ENCODE measurements at places on chromosomes 6 and 20.
A peak's percentile ranks its signal among the peaks of the same experiment; 100 is the strongest.

DNA sequence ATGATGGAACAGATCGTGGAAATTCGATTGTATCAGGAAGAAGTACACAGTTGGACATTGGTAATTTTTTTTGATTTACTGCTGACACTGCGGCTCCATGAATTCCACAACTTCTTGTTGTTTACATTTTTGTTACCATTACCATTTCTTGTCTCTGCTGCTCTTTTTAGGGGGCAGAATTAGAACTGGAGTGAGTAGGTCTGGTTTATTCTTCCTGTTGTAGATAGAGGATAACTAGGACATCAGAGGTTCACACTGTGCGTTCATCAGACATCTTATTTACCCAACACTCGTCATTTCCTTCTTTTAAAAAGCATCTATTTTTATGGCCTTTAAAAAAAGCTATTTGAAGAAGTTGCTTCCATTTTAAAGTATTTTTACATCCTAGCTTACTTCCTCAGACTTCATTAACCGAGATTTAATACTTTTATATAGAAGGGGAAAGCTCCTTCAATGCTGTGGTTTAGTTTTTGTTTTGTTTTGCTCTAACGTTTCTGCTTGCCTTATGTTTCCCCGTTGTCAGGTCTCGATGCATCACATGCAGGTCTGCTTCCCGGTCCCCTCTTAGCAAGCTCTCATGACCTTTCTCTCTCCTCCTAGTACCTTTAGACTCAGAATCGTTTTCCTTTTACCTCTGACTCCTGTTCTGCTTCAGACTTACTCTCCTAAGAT is 139.1 kb downstream of the ARID1B start:
- no peak for DNase-seq

- no peak for DNase-seq
These were observed 1067.0 kb upstream of the MAP3K7 start for GRCh38 chr6:91653895-91654294.

- DNase-seq = no peak
These were observed 32.9 kb downstream of the ASXL1 start for GRCh38 chr20:32391003-32391402.

DNA sequence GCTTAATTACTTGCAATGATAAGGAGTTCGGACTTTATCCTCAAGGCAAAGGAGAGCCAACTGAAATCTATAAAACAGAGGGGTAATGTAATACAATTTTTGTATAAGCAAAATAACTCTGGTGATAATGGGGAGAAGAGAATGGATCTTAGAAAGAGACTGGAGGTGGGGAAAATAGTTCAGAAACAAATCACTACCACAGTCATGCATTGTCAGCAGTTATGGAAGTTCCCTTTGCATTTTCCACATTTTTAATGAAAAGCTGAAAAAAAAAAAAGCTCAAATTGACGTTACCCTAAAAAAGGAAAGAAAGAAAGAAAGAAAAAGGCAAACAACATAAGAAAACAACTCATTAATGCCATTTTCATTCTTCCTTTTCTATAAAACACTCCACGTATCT is 337.6 kb upstream of the HSF2 start:
- DNase-seq = no peak

GRCh38 chr20:61983965-61984364 is 81.7 kb downstream of the TAF4 start:
- DNase-seq = no peak

DNA sequence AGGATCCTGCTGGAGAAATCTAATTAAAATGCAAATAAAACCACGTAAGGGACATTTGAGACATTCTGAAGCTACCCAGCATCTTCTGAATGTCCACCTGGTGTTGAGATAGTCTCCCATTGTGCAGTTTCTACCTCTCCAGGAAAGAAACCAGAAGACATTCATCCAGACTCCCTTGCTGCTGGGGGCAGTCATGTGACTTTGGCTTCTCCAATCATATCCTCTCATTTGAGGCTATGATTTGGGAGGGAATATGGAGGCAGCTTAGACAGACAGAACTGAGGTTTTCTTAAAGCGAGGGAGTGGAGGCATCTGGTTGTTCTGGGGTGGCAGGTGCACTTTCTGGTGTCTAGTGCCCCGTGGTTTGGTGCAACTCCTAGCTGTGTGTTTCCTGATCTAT is 315.2 kb upstream of the SULF2 start:
- no peak for DNase-seq

DNA sequence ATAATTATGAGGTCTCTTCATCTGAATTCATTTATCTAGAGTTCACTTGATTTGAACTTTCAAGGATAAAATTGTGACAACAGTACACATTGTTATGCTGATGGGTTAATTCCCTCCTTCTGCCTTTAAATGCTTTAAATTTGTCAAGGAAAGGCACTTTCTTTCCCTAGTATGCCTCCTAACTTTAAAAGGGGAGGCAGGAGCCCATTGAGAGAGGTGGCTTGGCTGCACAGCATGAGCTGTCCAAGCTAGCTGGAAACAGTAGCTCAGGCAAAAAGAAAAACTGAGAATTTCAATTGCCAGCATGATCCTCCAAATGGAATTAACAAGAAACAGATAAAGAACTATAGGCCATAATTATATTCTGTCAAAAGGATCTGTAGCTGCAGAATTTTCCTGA is 243.3 kb upstream of the GRIK2 start:
- DNase-seq = no peak

DNA sequence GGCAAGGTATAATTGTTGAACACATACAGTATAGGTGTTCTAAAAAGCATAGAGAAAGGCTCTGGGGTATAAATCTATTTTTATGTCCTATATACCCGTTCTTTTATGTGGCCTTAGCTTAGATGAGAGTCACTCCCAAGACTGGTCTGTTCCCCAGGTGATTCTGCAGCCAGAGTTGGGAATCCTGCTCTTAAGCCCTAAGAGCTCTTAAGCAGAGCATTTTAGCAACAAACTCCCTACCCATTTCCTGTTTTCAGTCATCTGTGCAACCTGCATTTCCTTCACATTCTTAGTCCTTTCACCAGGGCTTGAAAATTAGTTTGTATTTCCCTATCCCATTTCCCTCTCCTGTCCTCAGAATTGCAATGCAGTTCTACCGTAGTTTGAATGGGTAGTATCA is 166.1 kb downstream of the HS3ST5 start:
- no peak for DNase-seq

GRCh38 chr6:138571585-138572166 is 72.4 kb upstream of the NHSL1 start:
- no peak for DNase-seq

GRCh38 chr6:142907544-142907943 is 37.4 kb downstream of the HIVEP2 start:
- no peak for DNase-seq

DNA sequence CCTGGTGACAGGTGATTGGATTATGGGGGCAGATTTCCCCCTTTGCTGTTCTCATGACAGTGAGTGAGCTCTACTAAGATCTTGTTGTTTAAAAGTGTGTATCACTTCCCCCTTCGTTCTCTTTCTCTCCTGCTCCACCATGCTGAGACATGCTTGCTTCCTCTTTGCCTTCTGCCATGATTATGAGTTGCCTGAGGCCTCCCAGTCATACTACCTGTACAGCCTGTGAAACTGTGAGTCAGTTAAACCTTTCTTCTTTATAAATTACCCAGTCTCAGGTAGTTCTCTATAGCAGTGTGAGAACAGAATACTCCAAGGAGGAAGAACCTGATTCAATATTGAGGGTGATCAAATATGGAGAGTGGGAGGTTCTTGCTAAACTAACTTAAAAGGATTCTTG is 724.9 kb downstream of the DOK5 start:
- no peak for DNase-seq

GRCh38 chr20:3146732-3147341 is 12.8 kb downstream of the FASTKD5 start:
- no peak for DNase-seq

DNA sequence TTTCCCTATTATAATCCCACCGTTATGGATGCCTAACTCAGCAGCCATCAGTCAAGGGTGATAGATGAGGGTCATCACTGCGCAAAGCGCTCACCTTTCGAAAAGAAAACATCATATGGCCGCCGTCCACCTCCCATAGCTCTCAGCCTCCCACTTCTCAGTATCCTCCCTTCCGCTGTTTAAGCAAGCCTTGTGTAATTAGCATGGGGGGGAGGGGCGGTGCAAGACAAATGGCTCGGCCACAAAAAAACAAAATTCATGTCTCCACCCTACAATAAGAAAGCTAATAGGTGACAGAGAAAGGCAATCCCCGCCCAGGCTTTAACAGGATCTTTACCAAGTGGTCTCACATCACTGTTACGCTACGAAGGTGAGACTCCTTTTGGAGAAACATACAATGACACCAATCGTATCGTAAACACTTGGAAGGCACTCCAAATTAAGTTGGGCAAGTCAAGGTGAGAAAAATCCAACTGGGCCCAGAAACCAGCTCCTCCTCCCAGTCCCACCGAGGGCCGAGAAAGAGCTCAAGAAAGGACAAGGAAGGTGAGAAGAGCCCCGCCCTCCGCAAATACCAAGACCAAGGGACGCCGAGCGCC is 645 bp downstream of the DDX39B start:
- DNase-seq = no peak

- no peak for DNase-seq
These were observed 135.6 kb upstream of the SLC22A23 start for GRCh38 chr6:3592371-3592941.

GRCh38 chr20:4951299-4951698 is 50.0 kb downstream of the SLC23A2 start:
- DNase-seq = no peak

- no peak for DNase-seq
These were observed 125.8 kb upstream of the SRSF6 start for GRCh38 chr20:43331906-43332305.

GRCh38 chr20:22601361-22602141 is 17.2 kb upstream of the FOXA2 start:
- DNase-seq = no peak

DNA sequence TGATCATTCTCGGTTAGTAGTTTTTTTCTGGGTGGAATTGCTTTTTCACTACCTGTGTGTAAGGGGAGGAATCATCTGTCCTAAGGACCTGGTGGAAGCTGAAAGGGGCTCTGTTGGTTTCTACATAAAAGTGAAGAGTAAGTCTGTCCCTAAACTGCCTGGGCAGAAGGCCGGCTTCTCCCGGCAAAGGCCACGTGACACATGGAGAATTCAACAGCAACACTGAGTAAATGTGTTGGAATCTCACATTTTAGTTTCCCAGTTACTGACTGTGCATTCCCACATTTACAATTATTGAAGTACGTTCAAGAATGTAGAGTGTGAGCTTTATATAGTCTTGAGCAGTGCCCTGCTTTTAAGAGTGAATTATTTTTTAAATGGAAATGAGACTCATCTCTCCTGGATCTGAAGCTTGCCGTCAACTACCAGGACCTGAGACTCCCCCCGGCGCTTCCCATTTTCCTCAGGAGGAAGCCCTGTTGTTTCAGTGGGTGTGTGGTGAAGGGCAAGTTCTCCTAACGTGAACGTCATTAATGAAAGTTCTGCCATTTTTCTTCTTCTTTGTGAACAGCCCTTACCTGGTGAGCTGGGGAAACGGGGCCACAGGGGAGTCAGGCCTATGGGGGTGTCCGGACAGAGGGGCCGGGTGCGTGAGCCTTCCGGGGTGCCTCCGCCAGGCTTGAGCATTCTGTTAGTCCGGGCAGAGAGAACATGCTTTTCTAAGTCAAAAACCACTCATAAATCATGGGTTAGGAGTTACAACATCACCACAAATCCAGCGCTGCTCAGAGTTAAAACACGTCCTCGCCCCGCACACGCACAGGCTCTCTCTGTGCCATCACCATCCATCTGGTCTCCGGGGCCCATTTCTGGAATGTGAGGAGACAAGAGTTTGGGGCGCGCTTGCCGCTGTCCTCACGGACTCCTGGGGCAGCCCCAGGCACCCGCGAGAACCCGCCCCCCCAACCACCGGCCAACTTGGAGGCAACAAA is 56.6 kb upstream of the SMOC2 start:
- DNase-seq = no peak

- no peak for DNase-seq
These were observed 1.9 kb downstream of the DDAH2 start for GRCh38 chr6:31727034-31727716.

DNA sequence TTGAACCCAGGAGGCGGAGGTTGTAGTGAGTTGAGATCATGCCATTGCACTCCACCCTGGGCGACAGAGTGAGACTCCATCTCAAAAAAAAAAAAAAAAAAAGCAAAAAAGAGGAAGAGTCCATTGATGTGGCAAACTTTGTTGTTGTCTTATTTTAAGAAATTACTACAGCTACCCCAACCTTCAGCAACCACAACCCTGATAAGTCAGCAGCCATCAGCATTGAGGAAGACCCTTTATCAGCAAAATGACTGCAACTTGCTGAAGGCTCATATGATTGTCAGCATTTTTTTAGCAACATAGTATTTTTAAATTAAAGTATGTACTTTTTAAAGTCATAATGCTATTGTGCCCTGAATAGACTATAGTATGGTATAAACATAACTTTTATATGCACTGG is 48.8 kb downstream of the ZFP64 start:
- no peak for DNase-seq

GRCh38 chr6:6674872-6675271 is 86.4 kb downstream of the LY86 start:
- no peak for DNase-seq

DNA sequence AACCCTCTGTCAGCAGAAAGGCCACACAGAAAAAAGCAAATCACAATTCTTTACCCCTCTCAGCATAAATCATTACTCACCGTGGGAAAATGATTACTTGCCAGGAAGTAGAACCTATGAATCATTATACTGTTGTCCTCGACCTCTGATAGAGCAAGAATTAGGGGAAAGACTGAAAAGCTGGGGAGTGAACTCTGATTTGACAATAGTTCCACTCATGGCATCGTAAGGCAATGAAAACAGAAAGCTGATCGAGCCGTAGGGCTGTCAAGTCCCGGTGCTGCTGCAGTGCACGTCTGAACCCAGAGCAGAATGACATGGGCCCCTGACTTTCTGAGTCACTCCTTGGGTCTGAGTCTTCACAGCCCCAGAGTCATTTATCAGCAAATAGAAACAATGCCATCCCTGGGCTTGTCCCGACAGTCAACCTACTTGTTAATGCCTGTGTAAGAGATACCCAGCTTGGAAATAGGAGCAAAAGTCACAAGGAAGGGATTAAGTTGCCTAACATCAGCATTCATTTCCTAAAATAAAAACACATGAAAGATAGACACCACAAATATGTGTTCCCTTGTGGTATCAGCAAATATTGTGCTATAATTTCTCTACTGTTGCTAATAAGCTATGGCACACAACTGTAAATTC is 224.8 kb upstream of the MARCKS start:
- peak; percentile 71 for DNase-seq

DNA sequence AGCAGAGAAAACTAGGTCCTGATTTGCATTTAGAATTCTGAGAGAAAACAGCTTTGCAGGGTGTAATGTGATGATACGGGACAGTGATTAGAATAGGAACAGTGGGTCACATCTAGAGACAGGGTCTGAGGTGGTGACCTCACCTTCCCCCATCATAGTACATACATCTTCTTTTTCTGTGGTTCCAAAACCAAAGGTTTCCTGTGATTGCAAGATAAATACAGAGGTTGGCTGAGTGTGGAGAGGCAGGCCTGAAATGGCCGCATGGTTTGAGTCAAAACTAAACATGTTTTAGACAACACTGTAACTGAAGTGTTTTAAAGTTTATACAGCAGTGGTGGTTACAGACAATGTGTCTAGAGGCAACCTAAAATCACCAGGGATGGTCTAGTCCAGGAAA is 10.4 kb upstream of the NT5DC1 start:
- peak; percentile 68 for DNase-seq

GRCh38 chr6:163416557-163417253 is 2.2 kb downstream of the QKI start:
- peak; percentile 38 for DNase-seq

GRCh38 chr6:2360126-2360525 is 114.7 kb upstream of the GMDS start:
- DNase-seq = no peak

GRCh38 chr6:75349262-75349984 is 64.8 kb upstream of the TMEM30A start:
- peak; percentile 20 for DNase-seq

- DNase-seq = no peak
These were observed 1027.2 kb upstream of the GJE1 start for GRCh38 chr6:141105481-141105880.
